ENCODE measurements at places on chromosomes 6 and 20.

- DNase-seq: no peak
Measured at GRCh38 chr6:37005061-37005810, at the start of gene FGD2. Gene FGD2 (plus strand): TSS chr6:37005655. CDS start chr6:37005818, 163 bp downstream.

DNA sequence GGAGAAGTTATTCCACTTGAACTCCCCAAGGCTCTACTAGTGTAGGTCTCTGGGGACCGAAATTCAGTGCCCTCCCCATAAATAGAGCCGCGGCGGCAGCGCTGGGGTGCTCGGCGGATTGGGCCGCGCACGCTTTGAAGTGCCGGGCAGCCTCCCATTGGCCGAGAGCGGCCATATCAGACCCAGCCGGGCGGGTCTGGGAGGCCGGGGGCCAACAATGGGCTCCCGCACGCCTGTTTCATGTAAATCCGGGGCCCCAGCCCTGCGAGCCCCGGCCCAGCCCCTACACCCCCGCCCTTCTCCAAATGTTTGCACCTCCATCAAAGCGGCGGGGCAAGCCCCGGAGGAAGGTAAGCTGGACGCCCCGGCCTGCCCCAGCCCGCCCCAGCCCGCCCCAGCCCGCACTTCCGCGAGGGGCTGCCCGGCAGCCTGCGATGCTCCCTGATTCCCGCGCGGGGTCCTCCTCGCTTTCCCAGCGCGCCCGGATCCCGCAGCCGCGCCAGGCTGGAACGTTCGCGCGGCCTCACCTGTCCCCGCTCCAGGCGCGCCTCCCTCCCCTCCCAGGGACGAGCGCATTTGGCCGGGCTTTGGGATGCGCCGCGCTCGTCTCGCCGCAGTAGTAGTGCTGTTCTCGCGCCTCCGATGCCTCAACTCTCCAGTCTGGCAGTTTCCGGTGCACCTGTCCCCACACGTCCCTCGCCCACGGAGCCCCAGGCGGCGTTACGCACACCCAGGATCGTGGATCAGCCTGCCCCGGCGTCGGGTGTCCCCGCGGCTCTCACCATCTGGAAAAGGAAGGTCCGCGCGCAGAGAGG is at the start of gene TBXT:
Gene TBXT, minus strand, starts transcription at position 51 of the 815 bp plus-strand sequence. CDS start 260 bp downstream, outside the sequence.
- peak; percentile 76 for DNase-seq

DNA sequence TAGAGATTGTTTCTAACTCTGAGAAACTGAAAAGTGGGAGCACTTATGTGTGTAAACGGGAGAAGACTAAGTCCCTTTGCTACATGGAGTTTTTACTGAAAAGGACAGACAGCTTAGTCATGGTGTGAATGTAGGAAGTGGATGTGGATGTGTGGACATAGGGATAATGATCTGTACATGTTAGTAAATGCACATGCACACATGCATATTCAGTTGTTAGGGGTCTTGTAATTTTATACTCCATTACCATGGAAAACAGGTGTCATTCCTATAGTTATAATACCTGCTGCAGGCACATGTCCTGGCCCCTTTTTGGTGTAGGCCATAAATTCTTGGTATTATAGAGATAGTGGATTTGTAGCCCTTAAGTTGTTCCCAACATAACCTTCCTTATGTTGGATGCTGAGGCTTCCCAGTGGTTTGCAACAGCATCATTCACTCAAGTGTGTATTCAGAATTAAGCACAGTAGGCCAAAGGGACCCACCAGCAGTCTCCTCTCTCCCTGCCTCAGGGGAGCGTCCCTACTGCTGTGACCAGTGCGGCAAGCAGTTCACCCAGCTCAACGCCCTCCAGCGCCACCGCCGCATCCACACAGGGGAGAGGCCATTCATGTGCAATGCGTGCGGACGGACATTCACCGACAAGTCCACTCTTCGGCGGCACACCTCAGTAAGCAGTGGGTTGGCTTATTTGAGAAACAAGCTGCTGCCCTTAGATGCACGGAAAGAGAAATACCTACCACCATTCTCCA is 7.3 kb downstream of the GZF1 start:
- DNase-seq: peak; percentile 6

GRCh38 chr6:108114841-108115597 is 40.5 kb upstream of the OSTM1 start:
- DNase-seq: peak; percentile 87

- DNase-seq: peak; percentile 69
Measured at GRCh38 chr20:19692685-19693119, 65.4 kb upstream of the RIN2 start.

- DNase-seq: no peak
Measured at GRCh38 chr6:87674290-87674689, 27.7 kb downstream of the AKIRIN2 start.

DNA sequence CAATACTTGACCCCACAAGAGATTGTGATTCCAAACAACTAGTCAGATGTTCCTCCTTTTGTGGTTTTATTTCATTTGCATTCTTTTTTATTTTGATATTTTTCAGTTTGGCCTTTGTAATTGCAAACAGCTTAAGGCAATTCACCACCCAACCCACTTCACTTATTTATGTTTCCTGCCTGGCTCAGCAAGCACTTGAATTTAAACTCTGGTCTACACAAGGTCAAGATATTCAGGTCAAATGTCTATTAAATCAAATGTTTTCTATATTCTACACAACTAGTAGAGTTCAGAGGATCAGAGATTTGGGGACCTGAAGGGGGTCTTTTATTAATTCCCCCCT is 100.1 kb downstream of the SGK1 start:
- no peak for DNase-seq
